ENCODE measurements at places on chromosomes 13 and 19.
A peak's percentile ranks its signal among the peaks of the same experiment; 100 is the strongest.

- DNase-seq: no peak
These were observed at the start of gene LYL1 for GRCh38 chr19:13102666-13103580. TSS of gene LYL1 (minus strand) at chr19:13102858. CDS start at chr19:13101171, 1,687 bp downstream.

DNA sequence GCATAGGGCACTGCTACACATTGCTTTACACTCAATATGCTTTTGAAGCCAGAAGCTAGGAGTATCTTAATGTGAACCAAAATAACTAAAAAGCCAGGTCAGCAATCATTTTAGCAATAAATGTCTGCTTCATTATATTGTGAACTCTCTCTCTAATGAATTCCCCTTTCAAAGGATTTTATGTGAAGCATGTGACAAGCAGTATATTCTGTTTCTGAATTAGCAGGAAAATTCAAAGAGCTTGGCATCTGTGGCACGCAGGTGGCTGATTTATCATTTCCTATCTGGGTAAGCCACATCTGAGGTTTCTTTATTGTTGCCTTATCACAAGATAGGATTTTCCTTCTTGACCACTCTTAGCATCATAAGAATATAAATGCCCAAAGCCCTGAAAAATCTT lies 56.8 kb upstream of the KLF12 start:
- no peak for DNase-seq

- DNase-seq: no peak
These were observed 1.0 kb downstream of the KLF1 start for GRCh38 chr19:12885749-12886650.

GRCh38 chr19:29293736-29294342 lies 80.9 kb upstream of the UQCRFS1 start:
- DNase-seq: no peak

GRCh38 chr13:41650706-41651105 lies 193.4 kb downstream of the RGCC start:
- no peak for DNase-seq

DNA sequence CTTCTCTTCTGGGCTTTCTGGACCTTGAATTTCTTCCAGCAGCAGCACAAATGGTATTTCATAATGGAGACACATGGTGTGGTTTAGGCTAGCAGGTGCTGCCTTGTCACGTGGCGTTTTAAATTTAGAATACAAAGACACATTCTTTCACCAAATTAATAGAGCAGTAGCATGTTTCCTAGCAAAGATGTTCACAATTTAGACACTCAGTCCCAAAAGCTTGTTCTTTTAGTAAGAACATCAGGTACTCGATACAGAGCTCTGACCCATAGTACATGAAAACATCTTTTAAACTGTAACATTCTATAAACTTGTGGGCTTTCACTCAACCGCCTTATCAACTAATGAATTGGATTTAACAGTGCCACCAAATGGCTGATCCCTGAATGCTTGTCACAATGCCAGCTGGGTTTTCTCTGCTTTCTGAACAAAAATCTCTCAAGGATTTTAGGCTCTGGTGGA lies 290.1 kb downstream of the DCLK1 start:
- DNase-seq: no peak

DNA sequence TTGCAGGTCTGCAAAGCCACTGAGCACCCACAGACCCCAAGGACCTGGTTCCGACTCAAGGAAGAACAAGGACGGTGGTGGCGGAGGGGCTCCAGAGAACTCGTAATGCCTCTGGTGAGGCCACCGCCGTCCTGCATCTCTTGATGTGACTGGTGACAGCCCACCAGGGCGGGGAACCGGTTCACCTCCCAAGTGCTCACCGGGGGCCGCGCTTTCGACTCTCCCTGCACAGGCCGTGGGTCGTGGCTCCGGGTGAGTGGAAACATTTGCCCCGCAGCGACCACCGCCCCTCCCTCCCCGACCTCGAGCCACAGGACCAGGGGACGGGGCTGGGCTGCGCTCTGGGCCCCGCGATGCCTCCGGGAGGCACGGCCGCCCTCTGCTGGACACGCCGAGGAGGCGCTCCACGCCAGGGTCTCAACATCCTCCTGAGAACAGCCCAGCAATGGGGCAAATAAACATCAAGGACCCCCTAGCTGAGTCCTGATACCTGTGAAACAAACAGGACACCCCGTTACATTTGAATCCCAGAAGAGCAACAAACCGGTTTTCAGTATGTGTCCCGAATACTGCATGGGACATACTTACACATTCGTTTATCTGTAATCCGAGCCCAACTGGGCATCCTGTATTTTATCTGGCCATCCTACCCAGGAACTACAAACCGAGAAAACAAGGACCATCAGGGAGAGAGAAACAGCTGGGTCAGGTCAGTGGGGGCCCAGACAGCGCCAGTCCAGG lies 3.9 kb upstream of the PLPP2 start:
- no peak for DNase-seq

DNA sequence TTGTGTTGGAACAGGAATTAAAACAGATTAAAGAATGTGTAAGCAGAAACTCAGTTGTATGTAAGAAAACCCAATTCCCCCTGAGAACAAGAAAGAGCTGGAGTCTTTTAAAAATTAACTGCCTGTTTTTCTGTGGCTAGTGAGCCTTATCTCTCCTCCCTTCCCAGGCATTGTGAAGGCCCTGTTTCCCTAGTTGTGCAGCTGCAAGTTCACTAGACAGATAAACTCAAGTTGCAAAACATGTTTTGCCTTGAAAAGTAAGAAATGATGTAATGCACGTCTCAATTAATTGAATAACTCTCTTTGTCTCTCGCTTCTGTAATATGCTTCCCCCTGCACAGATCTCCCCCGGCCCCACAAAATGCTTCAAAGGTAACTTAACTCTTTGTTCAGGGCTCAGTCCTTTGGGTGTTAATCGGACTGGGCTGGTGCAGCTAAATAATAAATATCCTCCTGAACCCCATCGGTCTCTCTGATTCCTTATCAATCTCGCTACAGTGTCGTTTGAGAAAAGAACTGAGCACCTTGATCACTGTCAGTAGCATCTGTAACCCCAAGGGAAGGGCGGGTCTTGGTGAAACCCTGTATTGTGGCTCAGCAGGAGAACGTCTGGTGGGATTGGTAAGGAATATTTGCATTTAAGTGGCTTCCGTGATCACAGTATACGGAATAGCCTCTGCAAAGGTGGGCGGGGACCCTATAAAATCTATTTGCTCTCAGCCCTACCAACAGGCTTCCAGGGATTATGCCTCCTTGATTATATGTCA lies 1.6 kb upstream of the ZNF556 start:
- no peak for DNase-seq

- DNase-seq: no peak
These were observed 19.4 kb downstream of the NOTCH3 start for GRCh38 chr19:15181394-15181793.

GRCh38 chr13:110412132-110412914 lies 105.2 kb downstream of the COL4A2 start:
- DNase-seq: peak; percentile 14

DNA sequence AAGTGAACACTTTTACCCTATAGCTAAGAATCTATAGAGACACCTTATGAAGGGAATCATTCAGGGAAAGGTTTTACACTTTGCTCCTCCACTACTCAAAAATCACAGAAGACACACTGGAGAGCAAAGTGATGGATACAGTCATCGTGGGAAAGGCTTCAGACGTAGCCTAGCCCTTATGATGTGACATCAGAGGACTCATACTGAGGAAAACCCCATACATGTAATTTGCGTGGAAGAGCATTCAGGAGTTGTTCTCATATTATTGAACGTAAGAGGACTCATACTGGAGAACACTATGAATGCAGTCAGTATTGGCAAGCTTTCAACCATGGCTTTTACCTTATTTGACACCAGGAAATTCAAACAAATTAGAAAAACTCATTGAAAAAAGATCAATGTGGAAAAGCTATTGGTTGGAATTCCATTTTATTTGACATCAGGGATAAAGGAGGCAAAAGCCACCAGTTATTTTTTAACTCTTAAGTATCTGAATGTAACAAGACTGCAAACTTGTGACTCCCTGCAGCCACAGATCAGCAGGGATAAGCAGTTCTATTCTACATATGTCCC lies 16.1 kb upstream of the ZNF274 start:
- DNase-seq: no peak

DNA sequence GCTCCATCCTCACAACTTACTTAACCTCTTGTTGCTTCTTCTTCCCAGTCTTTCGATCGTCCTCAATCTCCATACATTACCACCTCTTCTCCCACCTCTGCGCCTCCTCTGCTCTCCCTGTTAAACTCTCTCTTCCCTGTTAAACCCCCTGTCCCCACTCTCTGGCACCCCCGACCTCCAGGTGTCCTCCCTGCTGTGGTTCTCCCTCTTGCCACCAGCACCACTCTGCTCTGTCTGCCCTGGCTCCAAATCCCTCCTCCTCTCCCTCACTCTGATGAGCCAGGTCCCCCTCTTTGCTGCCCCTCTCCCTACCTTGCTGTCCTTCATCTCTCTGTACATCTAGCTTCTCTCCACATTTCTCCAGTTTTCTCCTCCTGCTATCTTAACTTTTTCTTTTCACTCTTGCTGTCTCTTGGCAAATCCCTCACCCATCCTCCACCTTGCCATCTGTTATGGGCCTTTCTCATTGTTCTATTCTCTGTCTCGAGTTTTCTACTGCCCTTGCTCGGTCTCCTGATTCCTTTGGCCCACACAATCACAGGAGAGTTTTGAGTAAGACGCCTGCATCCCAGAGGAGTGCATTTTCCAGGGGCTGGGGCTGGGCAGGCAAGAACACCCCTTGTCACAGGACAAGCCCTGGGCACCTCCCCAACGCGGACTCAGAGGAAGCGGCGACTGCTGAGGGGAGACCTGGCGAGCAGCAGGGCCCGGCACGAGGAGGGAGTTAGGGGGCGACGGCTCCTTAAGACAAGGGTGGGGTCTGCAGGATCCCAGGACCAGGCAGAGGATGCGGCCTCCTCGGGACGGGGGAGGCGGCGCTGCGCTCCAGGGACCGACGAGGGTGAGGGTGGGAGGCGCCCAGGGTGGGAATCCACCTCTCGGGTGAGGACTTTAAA lies 21.4 kb upstream of the ERVV-1 start:
- no peak for DNase-seq

DNA sequence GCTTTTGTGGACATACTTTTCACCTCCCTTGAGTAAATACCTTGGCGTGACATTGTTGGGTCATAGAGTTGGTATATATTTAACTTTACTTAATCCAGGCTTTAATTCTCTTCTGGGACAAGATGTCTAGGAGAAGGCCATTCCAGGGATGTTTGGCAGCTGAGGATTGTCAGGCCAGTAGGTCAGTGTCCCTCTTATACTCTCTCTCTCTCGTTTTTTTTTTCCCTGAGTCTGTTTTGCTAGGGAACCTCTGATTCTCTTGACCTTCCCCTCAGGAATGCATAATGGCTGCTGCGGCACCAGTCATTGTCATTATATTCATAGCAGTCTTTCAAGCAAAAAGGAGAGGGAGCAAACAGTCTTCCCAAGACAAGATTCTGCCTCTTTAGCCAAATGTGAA lies 48.8 kb downstream of the BICRA start:
- DNase-seq: no peak

All from NCI-H2081 treated with DMSO at 0.1 percent for 48 hours (cell line).